ENCODE measurements at places on chromosomes 5 and 9.
A peak's percentile ranks its signal among the peaks of the same experiment; 100 is the strongest.

GRCh38 chr5:59291941-59292340, 601.6 kb downstream of the PDE4D start:
- no peak for DNase-seq

GRCh38 chr5:56200971-56201666, 32.0 kb downstream of the ANKRD55 start:
- DNase-seq = peak; percentile 73

GRCh38 chr9:36120705-36121104, 15.8 kb upstream of the GLIPR2 start:
- no peak for DNase-seq

DNA sequence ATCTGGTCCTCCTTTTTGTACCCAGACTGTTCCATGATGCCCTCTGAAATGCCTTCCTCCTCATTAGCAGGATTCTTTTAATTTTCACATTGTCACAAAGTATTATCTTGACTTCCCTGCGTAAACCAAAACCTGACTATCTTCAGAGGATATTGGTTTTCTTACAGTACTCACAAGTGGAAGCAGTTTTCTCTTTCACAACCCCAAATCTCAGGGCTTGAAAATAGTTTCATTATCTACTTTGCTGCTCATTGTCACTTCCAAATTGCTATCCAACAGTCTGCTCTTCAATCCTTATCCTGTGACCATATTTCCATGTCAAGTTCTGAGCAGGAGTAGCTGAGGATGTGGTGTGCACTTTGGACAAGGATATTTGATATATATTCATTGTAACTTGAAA, 324.1 kb downstream of the FAM170A start:
- no peak for DNase-seq

- DNase-seq = no peak
These were observed 166.1 kb downstream of the CACNA1B start for GRCh38 chr9:138043411-138044345.

GRCh38 chr9:124450931-124451661, 845 bp downstream of the ADGRD2 start:
- no peak for DNase-seq

DNA sequence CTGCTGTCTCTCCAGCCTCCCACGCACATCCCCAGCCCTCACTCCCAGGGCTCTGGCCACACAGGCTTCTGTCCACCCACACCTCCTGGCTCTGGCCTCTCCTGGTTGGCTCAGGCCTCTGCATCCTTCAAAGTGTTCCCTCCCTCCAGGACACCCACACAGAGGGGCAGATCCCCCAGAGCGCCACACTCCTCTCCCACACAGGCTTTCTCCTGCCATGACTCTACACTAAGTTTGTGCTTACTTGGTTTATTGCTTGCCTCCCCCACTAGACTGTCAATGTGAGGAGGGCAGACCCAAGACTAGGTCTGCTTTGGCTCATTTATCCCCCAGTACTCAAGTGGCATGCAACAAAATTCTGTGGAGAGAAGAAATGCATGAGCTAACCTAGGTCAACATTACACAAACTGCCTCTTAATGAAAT, 67.0 kb upstream of the SPOCK1 start:
- DNase-seq = no peak

GRCh38 chr5:54628050-54628449, 110.5 kb downstream of the SNX18 start:
- DNase-seq = no peak

GRCh38 chr5:113487781-113488644, at the start of gene MCC:
MCC (minus strand) TSS chr5:113488453.
- peak; percentile 11 for DNase-seq

DNA sequence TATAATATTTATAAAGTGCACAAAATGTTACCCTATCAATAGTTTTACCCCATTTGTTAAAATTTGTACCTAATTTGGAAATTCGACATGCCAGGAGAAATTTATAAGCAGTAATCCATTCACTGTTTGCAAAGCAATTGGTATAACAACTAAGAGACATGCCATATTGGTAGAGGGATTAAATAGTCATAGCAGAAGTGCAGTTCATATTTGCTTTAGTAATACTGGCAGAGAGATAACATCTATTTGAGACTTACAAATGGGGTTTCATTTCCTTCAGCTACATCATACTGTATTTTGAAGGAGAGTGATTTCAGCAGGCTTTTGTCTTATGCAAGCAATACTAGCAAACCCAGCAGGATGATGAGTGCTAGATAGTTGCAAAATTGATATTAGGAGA, 610.4 kb upstream of the CDH10 start:
- no peak for DNase-seq

- DNase-seq = no peak
These were observed 28.4 kb downstream of the TENT2 start for GRCh38 chr5:79640571-79641055.

GRCh38 chr5:26757941-26758340, 280.4 kb downstream of the CDH9 start:
- no peak for DNase-seq

DNA sequence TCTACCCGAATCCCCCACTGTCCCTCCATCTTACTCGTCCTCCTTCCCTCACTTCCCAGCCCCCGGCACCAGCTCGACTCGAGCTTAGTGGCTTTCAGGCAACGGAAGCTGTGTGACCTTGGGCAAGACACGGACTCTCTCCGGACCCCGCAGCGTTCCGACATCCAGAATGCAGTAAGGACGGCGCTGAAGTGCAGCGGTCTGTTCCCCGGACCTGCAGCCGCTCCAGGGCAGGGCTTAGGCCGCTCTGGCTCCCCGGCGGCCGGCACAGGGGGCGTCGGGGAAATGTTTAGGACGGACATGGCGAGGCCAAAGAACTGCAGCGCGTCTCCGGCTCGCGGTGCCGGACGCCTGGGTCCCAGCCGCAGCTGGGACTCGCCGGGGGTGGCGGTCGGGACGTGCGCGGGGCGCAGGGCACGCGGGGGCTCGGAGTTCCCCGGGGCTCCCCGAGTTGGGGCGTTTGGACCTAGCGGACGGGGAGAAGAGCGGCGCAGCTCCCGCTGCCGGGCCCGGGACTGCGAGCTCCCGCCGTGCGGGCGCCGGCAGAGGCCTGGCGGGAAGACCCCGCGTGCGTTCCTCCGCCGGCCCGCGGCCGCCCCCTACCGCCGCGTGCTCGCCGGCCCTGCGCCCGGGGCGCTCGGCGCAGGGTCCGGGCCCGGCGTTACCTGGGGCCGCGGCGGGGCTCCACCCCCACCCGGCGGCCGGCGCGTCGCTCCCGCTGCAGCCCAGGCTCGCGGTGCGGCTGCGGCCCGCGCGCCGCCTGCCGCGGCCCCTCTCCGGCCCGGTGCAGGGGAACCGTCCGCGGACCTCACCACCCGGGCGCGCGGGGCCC, 5.6 kb upstream of the RNF44 start:
- no peak for DNase-seq

DNA sequence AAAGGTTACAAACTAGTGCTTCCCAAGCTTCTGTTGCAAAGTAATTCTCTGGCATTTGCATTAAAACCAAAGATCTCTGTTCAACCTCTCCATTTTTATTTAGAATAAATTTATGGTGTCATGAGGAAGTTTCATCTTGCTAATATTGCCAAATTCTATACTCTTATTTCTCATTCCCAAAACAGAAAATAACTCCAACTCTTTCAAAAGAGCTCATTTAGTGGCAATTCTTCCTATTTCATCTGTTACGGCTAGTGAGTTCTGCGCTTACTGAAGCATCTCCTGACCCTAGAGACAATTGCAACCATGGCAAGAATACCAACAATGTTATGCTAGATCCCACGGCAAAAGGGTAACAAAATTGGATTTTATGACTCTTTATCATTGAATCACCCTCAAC, 97.0 kb downstream of the HINT1 start:
- no peak for DNase-seq

GRCh38 chr9:131598121-131598520, 52.8 kb downstream of the PRRT1B start:
- no peak for DNase-seq

DNA sequence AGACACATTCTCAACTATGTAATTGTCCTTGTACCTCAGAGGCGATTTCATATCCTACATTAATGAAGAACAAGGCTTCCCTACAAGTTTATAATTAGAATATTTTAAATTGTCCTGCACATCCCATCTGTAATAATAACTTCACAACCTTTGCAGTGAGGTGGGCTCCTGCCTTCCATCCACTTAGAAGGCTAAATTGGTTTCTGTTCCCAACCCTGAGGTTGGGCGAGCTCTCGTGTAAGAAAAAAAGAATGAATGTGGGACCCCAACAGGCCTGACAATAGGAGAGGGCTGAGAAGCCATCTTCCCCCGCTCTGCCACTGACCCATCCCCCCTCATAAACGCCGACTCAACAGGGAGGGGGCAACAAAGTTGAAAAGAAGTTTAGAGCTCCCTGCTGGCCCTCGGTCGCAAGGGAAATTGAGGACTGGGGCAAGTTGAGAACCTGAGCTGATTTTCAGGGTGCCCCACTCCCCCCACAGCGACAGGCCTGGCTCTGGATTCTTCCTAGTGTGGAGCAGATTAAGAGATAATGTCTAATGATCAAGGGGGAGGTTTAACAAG, 9.4 kb downstream of the BARHL1 start:
- DNase-seq = no peak

GRCh38 chr9:126498331-126498730, 115.4 kb upstream of the LMX1B start:
- DNase-seq = no peak

- DNase-seq = no peak
These were observed 58.0 kb downstream of the CEP120 start for GRCh38 chr5:123365156-123365555.

DNA sequence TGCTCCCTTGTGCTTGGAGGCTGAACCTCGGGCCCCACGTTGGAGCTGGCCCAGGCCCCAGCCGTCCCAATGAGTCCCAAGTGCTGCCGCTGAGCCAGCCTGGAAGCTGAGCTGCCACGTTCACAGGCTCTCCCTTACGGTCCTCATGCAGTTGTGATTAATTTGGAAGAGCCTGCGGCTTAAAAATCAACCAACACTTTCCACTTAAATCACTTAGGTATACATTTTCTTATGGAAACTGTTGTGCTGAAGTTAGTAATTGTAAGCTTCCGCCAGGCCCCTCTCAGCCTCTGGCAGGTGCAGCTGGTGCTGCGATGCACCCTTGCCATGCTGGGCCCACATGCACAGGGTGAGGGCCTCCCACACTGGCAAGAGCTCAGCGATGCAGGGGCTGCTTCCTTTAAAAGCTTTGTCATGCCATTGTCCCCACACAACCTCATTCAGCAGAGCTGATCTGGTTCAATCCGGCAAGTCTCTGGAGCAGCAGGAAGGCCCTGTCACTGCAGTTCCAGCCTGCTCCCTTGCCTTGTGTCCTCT, 61.0 kb downstream of the IPPK start:
- DNase-seq = no peak

GRCh38 chr5:17065458-17065857, 129.4 kb upstream of the MYO10 start:
- DNase-seq = no peak

DNA sequence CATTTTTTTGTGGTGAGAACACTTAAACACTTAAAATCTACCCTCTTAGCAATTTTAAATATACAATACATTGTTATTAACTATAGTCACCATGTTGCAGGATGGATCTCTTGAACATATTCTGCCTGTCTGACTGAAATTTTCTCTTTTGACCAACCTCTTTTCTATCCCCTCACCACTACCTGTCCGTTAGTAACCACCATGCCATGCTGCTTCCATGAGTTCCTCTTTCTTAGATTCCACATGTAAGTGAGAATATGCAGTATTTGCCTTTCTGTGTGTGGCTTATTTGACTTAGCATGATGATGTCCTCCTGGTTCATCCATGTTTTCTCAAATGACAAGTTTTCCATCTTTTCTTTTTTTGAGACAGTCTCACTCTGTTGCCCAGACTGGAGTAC, 48.5 kb upstream of the NAA35 start:
- no peak for DNase-seq

GRCh38 chr5:150640311-150641005, at the start of gene SYNPO:
SYNPO (plus strand) TSS chr5:150640660; CDS start chr5:150648276, 7,616 bp downstream.
- no peak for DNase-seq

DNA sequence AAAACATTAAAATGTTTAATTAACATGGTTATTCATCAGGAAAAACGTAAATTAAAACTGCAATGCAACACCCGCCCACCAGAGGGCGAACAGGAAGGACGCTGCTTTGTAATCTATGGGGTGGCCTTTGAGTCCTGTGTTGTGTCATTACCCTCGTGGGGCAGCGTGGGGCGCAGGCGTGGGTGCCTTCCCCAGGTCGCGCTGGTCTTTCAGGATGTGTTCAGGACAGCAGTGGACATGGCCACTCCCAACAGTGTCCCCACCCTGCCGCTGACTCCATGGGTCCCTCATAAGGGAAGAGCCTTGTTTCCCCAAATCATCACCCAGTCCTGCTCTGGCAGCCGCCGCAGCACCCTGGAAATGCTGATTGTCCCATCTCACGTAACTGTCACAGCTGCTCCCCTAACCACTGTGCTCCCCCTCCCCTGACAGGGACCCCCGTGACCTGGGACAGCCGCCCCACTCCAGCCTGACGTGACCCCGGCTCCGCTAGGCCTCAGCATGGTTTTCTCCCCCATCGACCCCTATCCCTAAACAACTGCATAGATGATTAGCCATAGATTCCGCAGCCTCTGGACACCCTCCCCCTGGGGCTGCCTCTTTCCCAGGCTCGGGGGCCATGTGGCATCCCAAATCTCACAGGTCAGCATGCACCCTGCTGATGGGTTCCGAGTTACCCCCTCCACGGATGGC, 36.4 kb downstream of the GLT6D1 start:
- DNase-seq = peak; percentile 31
